ENCODE measurements at places on chromosomes 4 and X.

GRCh38 chr4:104747635-104748034, 252.9 kb upstream of the CXXC4 start:
- no peak for DNase-seq

DNA sequence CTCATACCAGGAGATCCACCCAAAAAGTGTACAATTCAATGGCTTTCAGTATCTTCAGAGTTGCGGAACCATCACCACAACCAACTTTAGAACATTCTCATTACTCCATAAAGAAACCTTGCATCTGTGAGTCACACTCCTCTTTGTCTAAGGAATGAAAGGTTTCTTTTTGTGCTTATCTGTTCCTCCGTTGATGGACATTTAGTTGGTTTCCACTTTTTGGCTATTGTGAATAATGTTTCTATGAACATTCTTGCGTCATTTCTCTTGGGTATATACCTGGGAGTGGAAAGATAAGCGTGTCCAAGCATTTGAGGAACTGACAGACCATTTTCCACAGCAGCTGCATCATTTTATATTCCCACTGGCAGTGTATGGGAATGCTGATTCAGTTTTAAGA, 10.6 kb downstream of the FAM184B start:
- no peak for DNase-seq

DNA sequence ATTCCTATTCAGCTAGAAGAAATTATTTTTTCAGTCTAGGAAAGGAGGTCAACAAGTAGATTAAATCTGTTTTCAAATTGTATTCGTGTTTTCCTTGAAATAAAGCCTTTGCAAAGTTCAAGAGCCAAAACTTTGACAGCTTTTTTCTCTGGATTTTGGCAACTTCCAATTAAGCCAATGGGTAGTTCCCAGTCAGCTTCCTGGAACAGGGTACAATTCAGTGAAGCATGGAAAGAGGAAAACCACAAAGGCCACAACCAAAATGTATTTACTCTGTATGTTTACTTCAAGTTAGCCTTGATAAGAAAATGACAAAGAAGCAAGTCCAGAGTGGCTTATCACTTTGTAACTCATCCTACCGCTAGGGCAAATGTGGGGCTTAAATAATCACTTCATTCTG, 188.6 kb downstream of the COMMD8 start:
- no peak for DNase-seq

GRCh38 chr4:155784637-155785036, 25.8 kb downstream of the GUCY1B1 start:
- DNase-seq, result no peak

GRCh38 chr4:3706565-3707422, 59.4 kb upstream of the ADRA2C start:
- DNase-seq, result no peak

GRCh38 chr4:5389756-5390310, 318.5 kb downstream of the EVC2 start:
- no peak for DNase-seq

DNA sequence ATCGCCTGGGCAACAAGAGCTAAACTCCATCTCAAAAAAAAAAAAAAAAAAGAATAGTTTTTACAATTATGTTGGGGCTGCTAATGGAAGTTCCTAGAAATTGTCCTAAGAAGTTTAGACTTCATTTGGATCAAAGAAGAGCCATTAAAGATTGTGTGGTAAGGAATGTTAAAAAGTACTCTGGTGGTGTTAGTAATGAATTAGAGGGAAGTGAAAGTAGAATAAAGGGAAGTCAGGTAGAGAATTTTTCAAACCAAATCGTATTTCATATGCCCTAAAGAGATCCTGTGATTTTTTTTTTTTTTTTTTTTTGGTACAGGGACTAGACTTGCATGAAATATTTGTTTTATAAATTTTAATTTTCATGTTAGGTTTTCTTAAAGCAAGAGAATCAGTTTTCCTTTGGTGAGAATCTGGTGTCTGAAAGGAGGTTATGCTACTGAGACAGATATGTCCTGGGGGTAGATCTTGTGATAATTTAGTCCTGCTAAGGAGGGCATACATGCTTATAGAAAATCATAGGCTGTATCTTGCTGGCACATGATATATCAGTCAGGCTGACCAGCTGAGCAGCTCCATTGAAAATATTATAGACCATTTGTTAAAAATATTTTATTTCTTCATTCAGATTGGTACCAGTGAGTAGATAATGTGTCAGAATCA, 10.7 kb downstream of the SEC24B start:
- DNase-seq, result no peak

- DNase-seq, result no peak
Observed at GRCh38 chr4:86184216-86184900, 175.5 kb downstream of the MAPK10 start.

- no peak for DNase-seq
Observed at GRCh38 chr4:51943221-51943620, 76.9 kb downstream of the LRRC66 start.

DNA sequence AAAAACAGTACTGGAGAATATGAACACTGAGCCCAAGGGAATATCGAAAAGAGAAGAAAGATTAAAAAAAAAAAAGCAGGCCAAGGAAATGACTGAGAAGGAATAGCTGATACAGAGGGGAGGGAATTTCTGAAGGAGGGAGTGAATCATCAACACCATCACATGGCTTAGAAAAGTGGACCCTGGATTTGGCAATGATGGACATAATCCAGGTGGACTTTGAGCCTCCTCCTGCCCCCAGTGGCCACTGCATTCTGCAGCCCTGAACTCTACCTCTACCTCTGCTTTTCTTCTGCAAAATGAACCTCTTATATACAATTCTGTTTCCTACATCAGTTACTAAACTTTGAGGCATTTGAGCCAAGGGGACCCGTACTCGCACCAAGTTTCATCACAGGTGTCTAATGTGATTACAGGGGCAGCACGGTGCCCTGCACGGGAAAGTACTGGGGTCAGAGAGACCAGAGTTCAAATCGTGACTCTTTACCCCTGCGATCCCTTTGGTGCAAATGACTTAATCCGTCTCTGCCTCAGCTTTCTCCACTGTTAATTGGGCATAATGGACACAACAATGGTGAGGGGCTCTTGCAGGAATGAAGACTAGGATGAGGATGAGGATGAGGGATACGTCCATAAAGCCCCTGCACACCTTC, 1.1 kb downstream of the OCIAD2 start:
- no peak for DNase-seq

DNA sequence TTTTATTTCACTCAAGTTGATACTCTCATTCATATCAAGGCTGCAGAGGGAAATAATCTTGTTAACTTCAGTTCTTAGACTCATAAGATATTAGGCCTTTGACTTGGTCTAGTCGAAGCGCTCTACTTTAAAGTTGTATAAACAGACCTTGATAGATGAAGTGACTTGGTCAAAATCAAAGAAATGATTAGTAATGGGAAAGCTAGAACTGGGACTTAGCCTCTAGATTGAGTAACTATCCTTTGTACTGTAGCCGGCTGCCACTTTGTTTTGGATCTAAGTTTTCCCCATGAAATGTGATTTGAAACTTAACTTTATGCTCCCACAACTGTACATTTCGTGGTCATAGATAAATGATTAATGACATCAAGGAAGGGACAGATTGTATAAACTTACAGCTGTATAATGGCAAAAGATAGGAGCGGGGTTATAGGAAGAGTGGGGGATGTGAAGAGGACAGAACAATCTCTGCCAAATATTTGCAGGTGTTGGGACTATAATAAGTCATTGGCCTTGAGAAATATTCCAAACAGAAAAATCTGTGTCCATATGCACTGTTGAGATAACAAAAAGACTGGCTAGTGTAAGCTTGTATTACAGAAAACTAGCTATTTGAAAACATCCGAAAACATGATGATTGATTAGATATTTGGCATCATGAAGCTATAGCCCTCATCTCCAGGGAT, 17.2 kb downstream of the MID2 start:
- no peak for DNase-seq
